Suprapubic skin (tissue), 4 donors: ENCODE measurements at places on chromosomes 1 and 21.

DNA sequence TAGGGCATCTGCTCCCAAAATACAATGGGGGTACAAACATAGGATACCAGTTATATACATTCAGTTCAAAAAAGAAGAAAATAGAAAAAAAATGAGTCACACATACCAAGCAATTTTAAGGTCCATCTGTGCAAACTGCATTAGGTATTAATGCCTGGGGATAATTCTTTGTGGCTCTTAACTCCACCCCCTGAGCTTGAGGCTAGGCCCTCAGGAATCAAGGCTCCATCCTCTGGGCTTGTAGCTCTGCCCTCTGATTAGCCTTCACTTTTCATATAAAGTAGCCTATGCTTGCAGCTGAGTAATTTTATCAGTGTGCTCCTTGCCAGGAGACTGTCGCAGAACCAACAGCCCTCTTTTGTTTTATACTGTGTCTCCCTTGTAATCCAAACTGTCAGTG is 69.9 kb upstream of the BACE2 start:
- no peak for DNase-seq

GRCh38 chr1:155569988-155570592 is 7.5 kb upstream of the ASH1L start:
- no peak for DNase-seq

- no peak for DNase-seq
These were observed 115.9 kb downstream of the HIVEP3 start for GRCh38 chr1:41802532-41803501.

GRCh38 chr21:38905328-38905727 is 99.6 kb downstream of the ETS2 start:
- DNase-seq: no peak

- DNase-seq: peak; percentile 82
These were observed 16.1 kb downstream of the AKR1A1 start for GRCh38 chr1:45566722-45567121.

DNA sequence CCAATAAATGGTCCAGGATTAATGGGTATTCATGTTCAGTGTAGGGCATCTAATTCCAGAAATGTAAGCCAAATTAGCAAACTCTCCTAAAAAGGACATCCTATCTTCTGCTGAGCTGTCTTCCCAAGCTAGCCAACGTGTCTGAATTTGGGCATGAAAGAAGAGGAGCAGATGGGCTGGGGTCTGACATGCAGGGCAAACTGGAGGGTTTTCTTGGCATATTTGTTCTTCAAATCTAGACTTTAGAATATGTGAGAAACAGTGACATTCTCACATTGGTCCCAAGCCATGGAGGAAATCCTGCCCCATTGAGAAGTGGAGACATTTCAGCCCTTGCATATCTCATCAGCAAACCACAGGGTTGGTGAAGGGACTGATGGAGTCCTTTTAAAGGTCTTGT is 67.2 kb downstream of the LRIG2 start:
- no peak for DNase-seq

DNA sequence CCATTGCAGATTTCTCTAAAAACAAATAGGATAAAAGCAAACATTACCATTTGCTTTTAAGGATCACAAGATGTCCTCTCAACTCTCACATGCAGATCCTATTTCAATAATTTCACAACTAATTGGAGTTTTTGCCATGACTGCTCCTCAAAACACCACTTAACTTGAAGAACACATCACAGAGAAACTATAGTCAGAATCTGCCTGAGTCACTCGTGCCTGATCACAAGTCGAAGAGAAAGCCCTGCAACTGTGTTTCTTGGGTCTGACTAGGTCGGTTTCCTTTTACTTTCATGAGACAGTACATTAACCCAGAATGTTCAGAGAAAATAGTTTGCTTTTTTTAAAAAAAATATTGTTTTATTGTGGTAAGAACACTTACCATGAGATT is 46.3 kb upstream of the SMYD2 start:
- no peak for DNase-seq

GRCh38 chr1:34898330-34898761 is 31.1 kb downstream of the DLGAP3 start:
- no peak for DNase-seq

DNA sequence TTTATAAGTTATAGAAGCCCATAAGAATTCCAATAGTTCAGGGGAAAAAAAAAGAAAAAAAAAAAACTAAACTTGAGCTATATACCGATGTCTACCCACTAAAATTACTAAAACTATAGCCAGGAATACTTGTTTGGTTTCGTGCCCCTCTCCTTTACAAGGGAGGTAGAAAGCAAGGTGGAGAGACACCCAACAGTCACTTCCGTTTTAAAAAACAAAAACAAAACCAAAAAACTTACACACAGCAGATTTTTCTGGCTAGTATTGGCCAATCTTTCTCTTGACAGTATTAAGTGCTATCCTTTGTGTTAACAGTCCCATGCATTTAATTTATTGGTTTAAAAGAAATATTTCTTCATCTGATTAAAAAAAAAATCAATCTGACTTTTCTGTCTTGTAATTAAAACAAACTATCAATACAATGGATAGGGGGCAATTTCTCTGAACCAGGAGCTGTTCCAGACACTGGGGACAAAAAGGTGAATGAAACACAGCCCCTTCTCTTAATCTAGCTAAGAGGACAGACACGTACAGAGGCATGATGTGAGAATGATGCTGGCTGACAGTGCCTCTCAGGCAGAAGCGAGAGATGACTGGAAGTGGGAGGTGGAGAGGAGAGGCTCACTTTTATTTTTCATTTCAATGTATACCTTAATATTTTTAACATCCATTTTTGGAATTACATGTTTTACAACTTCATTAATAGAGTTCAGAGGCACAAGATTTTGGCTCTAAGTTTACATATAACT is 214.8 kb downstream of the RERE start:
- no peak for DNase-seq
